ENCODE measurements at places on chromosomes 11 and 22.

- DNase-seq = no peak
Observed at GRCh38 chr11:4008116-4008515, 86.5 kb upstream of the RRM1 start.

DNA sequence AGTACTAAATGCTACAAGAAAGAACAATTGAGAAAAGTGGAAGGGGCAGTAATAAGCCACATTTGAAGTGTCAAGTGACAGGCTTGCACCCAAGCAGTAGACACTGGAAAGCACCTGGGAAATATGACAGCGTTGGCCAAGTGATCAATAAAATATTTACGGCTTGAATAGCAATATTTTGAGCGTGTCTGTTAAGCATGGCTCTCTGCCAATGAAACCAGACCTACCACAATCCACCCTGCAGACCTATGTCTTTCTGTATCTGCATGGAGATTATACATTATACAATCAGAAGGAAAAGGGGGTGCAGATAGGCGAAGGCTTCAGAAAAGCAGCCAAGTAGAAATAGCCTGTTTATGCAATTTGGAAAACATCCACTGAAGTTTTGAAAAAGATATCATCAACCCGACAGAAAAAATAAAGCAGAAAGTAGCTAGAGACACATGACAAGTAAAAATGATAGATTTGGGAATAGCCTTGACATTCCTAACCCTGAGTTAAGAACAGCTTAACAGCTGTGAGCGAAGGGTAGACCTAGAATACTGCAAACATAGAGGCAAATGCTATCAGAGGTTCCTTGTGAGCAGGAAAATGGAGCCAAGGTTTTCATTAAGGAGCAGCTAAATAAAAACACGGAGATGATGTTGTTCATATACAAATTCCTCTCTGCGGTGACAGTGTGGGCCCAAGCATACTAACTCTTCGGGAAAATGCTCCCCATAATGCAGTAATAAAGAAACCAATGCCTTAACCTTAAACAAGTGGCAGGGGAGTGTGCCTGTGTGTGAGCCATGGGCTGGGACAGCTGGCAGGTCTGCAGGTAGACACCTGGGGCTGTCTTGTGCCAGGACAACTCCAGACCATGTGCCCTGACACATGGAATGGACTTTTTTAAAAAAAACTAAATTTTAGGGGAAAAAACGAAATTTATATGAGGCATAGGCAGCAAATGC lies 71.3 kb downstream of the ETS1 start:
- DNase-seq = no peak

GRCh38 chr22:49827853-49828598 lies at the start of gene BRD1:
BRD1 (minus strand) TSS chr22:49827873; CDS start chr22:49824317, 3,556 bp downstream.
- no peak for DNase-seq

DNA sequence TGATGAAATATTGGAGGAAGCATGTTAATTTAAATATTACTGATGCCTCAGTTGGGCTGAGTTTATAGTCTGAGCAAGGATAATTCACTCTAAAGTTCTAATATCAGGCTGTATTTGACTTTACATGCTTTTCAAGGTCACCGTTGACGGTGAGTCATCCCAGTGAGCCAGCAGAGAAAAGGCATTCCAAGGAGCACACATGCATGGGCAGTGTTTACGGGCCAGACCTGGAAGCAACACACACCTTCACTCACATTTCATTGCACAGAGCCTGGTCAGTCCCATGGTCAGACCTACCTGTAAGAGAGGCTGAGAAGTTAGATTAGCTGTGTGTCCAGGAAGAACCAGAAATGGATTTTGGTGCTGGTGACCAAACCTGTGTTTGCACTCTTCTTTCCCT lies 53.5 kb downstream of the COMMD9 start:
- DNase-seq = no peak

All from stimulated activated CD8-positive, alpha-beta memory T cell treated with anti-CD3 and anti-CD28 coated beads, Interleukin-7, amount 100 ng/mL, for 4 hours (primary cell).